A549 treated with DMSO at 1 μM for 4 hours (cell line): ENCODE measurements at places on chromosomes 3 and 15. TPM values are rescaled to one million over a fixed set of nuclear protein-coding genes. Genes with fewer than 3 reads are reported as not detected.

Gene GOLGA6A
- 0.07 to 0.16 TPM in 2 of 5 replicates, not detected in the others for total RNA-seq

Gene CSPG5
- 0.77 to 1.3 TPM (median 1.0 TPM) in 5 replicates for total RNA-seq

Gene C3orf20
- 0.03 TPM in 2 of 5 replicates, not detected in the others for total RNA-seq

Gene SAMD7
- total RNA-seq, result not detected in 5 replicates

Gene SEMA6D
- not detected in 5 replicates for total RNA-seq
